ENCODE measurements at places on chromosomes 12 and 14. TPM values are rescaled to one million over a fixed set of nuclear protein-coding genes. Genes with fewer than 3 reads are reported as not detected.

The BDKRB2 gene
- total RNA-seq, result 0.29 TPM

DNA sequence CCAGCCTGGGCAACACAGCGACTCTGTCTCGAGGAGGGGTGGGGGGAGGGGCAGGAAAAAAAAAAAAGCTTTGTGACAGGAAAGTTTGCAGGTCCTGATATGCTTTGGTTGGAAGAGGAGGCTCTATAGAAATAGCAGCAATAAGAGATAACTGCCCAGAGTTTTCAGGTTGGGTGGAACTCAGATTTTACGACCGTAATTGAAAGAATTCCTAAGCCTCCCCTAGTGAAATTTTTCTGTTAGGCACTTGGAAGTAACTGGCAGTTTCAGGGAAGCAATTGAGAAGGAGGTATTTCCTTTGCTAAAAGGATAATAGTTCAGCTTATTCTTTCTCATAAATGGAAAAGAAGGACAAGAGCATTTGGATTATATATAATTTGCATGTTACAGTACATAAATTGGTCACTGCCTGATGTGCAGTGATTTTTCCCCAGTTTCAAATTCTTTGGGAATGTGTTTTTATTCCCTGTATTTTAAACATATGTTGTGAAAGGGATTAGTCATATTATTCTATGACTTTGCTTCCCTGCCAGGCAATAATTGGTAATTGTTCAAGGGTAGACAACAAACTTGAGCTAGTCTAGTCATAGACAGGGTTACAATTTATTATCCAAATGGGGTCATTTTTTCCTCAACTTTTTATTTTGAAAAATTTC is 452.8 kb downstream of the AEBP2 start:
- peaks cover 72% of the 10 kb centered on the region for H3K4me1 ChIP-seq
- no peak for DNase-seq
- H3K36me3 ChIP-seq, result no peaks in the 10 kb centered on the region
- peak overlapping the region; percentile 58 for H3K27ac ChIP-seq
- no peaks in the 10 kb centered on the region for H3K27me3 ChIP-seq

GRCh38 chr14:69375722-69376121 is 22.4 kb downstream of the ERH start:
- H3K4me3 ChIP-seq, result no peak overlapping the region
- DNase-seq, result no peak
- H3K27ac ChIP-seq, result no peak overlapping the region

The KRT6C gene
- total RNA-seq, result not detected

The SLC8A3 gene
- 0.17 TPM for total RNA-seq

DNA sequence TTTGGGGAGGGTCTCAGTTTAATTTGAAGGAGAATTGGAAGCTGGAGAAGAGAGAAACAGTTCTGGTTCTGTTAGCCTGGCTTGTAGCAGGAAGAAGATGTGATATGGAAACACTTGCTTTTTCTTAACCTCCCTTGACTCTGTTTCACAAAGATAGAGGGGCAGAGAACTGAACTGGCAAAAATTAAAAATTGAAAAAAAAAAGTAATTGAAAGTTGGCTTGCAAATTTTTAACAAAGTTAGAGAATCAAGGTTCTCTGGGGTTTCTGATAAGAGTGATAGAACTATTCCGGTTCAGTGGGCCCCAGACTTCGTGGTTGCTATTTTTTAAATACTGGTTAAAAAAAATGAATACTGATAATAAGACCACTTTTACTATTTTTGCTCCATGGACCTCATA is 2.8 kb downstream of the CRADD start:
- peaks cover 2% of the 10 kb centered on the region for H3K36me3 ChIP-seq
- peaks cover 18% of the 10 kb centered on the region for H3K4me1 ChIP-seq
- no peak for DNase-seq
- H3K4me3 ChIP-seq, result no peak overlapping the region
- no peak overlapping the region for H3K27ac ChIP-seq

The DDN gene
- 0.10 TPM for total RNA-seq

DNA sequence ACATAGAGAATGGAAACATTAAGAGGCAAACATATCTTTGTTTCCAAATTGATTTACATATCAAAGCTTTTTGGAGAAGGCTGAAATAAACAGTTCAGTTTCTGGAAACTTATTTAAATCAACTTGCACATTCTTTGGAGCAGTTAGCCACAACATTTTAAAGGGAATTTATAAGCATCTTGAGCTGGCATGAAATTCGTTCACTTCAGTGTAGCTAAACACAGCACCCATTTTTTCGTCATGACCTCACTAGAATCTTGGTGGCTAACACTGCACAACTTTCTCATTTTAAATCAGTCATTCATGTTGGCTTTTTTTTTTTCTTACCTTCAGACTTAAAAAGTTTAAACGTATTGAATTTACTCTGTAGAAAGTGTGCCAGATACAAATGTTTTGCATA is 1139.9 kb upstream of the FLRT2 start:
- no peaks in the 10 kb centered on the region for H3K36me3 ChIP-seq
- H3K4me3 ChIP-seq, result no peak overlapping the region
- no peaks in the 10 kb centered on the region for H3K27me3 ChIP-seq
- peaks cover 7% of the 10 kb centered on the region for H3K4me1 ChIP-seq
- H3K27ac ChIP-seq, result no peak overlapping the region

The LMNTD1 gene
- total RNA-seq, result 0.75 TPM

DNA sequence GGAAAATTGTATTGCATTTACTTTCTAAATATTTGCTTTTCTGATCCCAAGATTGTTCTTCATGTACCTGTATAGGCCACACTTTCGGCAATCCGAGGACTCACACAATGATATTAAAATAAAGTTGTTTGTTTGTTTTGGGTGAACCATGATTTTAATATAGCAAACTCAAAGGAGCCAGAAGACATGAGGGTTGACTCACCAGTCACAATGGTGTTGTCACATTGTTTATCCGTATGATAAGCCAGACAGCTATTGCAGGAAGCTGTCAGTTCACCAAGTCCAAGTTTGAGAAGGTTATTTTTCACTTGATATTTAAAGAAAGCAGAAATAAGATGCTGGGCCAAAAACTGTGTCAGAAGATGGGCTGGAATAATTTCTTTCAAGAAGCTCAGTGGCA is 67.1 kb upstream of the CPM start:
- H3K36me3 ChIP-seq, result no peaks in the 10 kb centered on the region
- DNase-seq, result no peak

The ABCC9 gene
- 1.8 TPM for total RNA-seq

The NYNRIN gene
- total RNA-seq, result 20.0 TPM

GRCh38 chr14:92527721-92528120 is 14.1 kb downstream of the RIN3 start:
- DNase-seq, result no peak
- no peaks in the 10 kb centered on the region for H3K36me3 ChIP-seq
- H3K27me3 ChIP-seq, result no peaks in the 10 kb centered on the region
- no peak overlapping the region for H3K4me3 ChIP-seq
- peaks cover 14% of the 10 kb centered on the region for H3K4me1 ChIP-seq

DNA sequence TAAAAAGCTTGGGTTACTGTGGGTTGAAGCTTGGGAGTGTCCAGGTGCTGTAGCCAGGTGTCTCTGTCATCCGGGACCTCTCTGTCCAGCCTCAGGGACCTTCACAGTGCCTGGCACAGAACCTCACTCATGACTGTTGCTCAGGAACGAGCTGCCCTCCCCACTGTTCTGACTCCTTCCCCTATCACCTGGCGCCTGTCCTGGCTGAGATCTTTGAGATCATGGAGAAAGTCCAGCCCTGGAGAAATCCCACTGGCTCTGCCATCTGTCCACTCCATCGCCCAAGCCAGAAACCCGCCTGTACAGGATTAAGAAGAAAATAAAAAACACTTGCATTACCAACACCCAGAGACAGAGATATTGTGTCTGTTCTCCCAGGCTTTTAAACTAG is 53.5 kb downstream of the DGLUCY start:
- no peak overlapping the region for H3K4me3 ChIP-seq
- no peak overlapping the region for H3K27ac ChIP-seq
- no peaks in the 10 kb centered on the region for H3K27me3 ChIP-seq
- no peak for DNase-seq
- H3K36me3 ChIP-seq, result peaks cover 4% of the 10 kb centered on the region

DNA sequence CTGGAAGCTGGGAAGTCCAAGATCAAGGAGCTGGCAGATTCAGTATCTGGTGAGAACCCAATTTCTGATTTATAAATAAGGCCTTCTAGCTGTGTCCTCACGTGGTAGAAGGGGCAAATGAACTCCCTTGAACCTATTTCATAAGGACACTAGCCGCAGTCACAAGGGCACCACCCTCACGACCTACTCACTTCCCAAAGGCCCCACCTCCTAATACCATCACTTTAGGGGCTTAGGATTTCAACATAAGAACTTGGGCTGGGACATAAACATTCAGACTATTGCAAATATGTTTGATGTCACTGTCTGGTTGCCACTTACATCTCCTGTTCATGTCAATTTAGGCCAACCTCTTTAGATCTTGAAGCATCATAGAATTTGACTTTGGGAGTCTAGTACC is 10.8 kb upstream of the CNIH1 start:
- H3K27me3 ChIP-seq, result no peaks in the 10 kb centered on the region
- no peak overlapping the region for H3K4me3 ChIP-seq
- peaks cover 10% of the 10 kb centered on the region for H3K4me1 ChIP-seq
- H3K27ac ChIP-seq, result no peak overlapping the region
- DNase-seq, result no peak

- no peak overlapping the region for H3K4me3 ChIP-seq
- H3K4me1 ChIP-seq, result no peaks in the 10 kb centered on the region
- no peak for DNase-seq
- no peak overlapping the region for H3K27ac ChIP-seq
Observed at GRCh38 chr12:18965203-18965602, 164.3 kb upstream of the PLEKHA5 start.

DNA sequence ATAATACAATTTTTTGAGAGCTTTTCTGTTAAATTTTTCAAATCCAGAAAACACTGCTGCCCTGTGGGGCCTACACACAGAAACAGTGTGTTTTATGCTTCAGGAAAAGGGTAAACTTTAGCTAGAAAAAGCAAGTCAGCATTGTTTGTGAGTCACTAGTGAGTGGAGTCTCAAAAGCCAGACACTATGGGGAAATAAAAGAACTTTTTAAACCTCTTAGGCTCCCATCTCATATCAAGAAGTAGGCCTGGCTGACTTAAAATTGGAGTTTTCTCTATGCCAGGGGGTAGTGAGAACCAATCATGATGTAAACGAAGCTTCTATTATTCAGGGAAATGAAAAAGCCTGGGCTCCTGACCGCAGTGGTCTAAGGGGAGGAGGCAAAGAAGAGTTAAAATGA is 12.6 kb downstream of the GPR65 start:
- no peaks in the 10 kb centered on the region for H3K4me1 ChIP-seq
- H3K36me3 ChIP-seq, result no peaks in the 10 kb centered on the region
- H3K4me3 ChIP-seq, result no peak overlapping the region
- no peak overlapping the region for H3K27ac ChIP-seq
- H3K27me3 ChIP-seq, result peaks cover 13% of the 10 kb centered on the region

- DNase-seq, result peak; percentile 59
- peaks cover 3% of the 10 kb centered on the region for H3K36me3 ChIP-seq
- H3K4me3 ChIP-seq, result no peak overlapping the region
- H3K4me1 ChIP-seq, result peaks cover 14% of the 10 kb centered on the region
- H3K27ac ChIP-seq, result no peak overlapping the region
Observed at GRCh38 chr14:100294213-100294962, 11.9 kb downstream of the SLC25A29 start.

The ITGB7 gene
- not detected for total RNA-seq

DNA sequence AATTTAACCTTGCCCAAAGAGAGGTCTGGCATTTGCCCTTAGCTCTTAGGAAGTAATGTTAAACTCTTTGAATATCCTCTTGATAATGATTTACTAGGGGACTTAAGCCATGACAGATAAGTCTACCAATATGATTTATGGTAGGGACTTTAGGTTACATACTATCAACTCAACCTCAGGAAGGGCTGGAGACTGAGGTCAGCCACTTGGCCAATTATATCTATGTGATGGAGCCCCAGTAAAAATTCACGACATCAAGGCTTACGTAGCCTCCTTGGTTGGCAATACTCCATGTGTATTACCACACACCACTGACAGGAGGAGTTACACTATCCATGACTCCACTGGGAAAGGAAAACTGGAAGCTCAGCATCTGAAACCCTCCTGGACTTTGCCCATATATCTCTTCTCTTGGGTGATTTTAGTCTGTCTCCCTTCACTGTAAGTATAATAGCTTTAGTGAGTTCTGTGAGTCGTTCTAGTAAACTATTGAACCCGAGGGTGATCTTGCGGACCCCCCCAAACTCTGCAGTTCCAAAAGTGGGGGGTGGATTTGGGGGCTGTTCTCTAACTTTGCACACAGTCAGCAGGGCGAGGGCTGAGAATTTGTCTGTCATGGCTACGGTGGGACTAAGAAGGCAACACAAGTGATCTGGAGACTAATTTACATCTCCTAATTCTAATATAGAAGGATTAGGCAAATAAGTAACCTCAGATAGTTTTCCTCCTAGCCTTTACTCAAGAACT is 62.3 kb downstream of the R3HDM2 start:
- no peak overlapping the region for H3K27ac ChIP-seq
- peaks cover 24% of the 10 kb centered on the region for H3K4me1 ChIP-seq
- no peak for DNase-seq
- H3K36me3 ChIP-seq, result peaks cover 11% of the 10 kb centered on the region

- no peaks in the 10 kb centered on the region for H3K27me3 ChIP-seq
- no peak overlapping the region for H3K4me3 ChIP-seq
- peak overlapping the region; percentile 68 for H3K27ac ChIP-seq
- no peaks in the 10 kb centered on the region for H3K36me3 ChIP-seq
Observed at GRCh38 chr12:19546027-19546426, 106.7 kb downstream of the AEBP2 start.

- H3K4me3 ChIP-seq, result no peak overlapping the region
- no peaks in the 10 kb centered on the region for H3K4me1 ChIP-seq
- DNase-seq, result no peak
- H3K36me3 ChIP-seq, result no peaks in the 10 kb centered on the region
- H3K27ac ChIP-seq, result no peak overlapping the region
- no peaks in the 10 kb centered on the region for H3K27me3 ChIP-seq
Observed at GRCh38 chr14:88312257-88312656, 10.8 kb downstream of the KCNK10 start.

- no peaks in the 10 kb centered on the region for H3K4me1 ChIP-seq
- no peak overlapping the region for H3K4me3 ChIP-seq
- H3K27ac ChIP-seq, result no peak overlapping the region
- no peaks in the 10 kb centered on the region for H3K36me3 ChIP-seq
Observed at GRCh38 chr14:104395941-104396681, 183.5 kb upstream of the C14orf180 start.

- H3K27me3 ChIP-seq, result no peaks in the 10 kb centered on the region
- no peak overlapping the region for H3K4me3 ChIP-seq
- no peak overlapping the region for H3K27ac ChIP-seq
- H3K4me1 ChIP-seq, result no peaks in the 10 kb centered on the region
- DNase-seq, result no peak
Observed at GRCh38 chr12:41228066-41228820, 40.1 kb downstream of the PDZRN4 start.

- H3K4me3 ChIP-seq, result no peak overlapping the region
- no peaks in the 10 kb centered on the region for H3K36me3 ChIP-seq
- DNase-seq, result no peak
- H3K4me1 ChIP-seq, result peaks cover 5% of the 10 kb centered on the region
Observed at GRCh38 chr12:14654842-14655241, 41.6 kb downstream of the GUCY2C start.

The ZDHHC22 gene
- 0.13 TPM for total RNA-seq
